ENCODE measurements at places on chromosomes 11 and 22. TPM values are rescaled to one million over a fixed set of nuclear protein-coding genes. Genes with fewer than 3 reads are reported as not detected.

SLC25A45 gene
- 8.1 TPM for total RNA-seq

GRCh38 chr11:2886191-2886894 is 768 bp upstream of the CDKN1C start:
- H3K4me3 ChIP-seq, result no peak overlapping the region
- peaks cover 45% of the 10 kb centered on the region for H3K27me3 ChIP-seq
- no peaks in the 10 kb centered on the region for H3K36me3 ChIP-seq
- peak overlapping the region; percentile 31 for H3K27ac ChIP-seq

- no peaks in the 10 kb centered on the region for H3K4me1 ChIP-seq
- H3K4me3 ChIP-seq, result no peak overlapping the region
- H3K27ac ChIP-seq, result no peak overlapping the region
- no peak for DNase-seq
- H3K36me3 ChIP-seq, result no peaks in the 10 kb centered on the region
Measured at GRCh38 chr11:87456499-87456898, 418.8 kb downstream of the TMEM135 start.

- no peaks in the 10 kb centered on the region for H3K27me3 ChIP-seq
- peaks cover 7% of the 10 kb centered on the region for H3K36me3 ChIP-seq
- H3K4me3 ChIP-seq, result no peak overlapping the region
- no peak overlapping the region for H3K27ac ChIP-seq
Measured at GRCh38 chr11:46519351-46519750, 74.5 kb downstream of the AMBRA1 start.

GAL3ST1 gene
- 0.09 TPM for total RNA-seq

- peaks cover 13% of the 10 kb centered on the region for H3K36me3 ChIP-seq
- no peak overlapping the region for H3K27ac ChIP-seq
- no peak for DNase-seq
- H3K4me1 ChIP-seq, result peaks cover 11% of the 10 kb centered on the region
Measured at GRCh38 chr11:10520562-10520961, 20.4 kb downstream of the RNF141 start.

MTNR1B gene
- total RNA-seq, result 0.05 TPM

ANKRD42 gene
- 2.2 TPM for total RNA-seq

DNA sequence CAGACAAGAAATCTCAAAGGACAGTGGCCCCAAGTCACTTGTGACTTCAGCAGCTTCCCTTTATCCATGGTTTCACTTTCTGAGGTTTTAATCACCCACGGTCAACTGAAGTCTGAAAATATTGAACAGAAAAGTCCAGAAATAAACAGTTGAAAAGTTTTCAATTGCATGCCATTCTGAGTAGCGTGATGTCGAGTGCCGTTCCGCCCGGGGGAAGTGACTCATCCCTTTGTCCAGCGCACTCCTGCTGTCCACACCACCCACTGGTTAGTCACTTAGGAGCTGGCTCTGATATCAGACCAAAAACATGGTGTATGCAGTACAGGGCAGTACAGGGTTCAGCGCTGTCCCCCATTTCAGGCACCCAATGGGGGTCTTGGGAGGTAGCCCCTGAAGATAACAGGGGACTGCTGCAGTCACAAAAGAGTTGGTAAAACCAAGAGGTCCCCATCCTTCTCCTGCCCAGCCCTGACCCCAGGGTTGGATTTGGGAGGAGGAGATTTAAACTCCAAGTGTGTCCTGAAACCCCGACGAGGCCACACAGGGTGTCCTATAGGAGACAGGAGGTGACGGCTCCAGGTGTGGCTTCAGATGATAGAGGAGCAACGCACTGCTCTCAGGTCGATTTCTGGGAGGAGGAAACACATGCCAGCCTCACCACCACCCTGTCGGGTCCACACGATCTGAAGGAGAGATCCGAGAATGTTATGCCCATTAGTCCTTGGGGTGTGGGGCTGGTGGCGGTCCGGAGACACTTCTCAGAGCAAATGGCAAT is 390.1 kb downstream of the CTTN start:
- no peaks in the 10 kb centered on the region for H3K36me3 ChIP-seq
- H3K4me1 ChIP-seq, result no peaks in the 10 kb centered on the region
- no peak overlapping the region for H3K27ac ChIP-seq
- H3K27me3 ChIP-seq, result no peaks in the 10 kb centered on the region
- no peak overlapping the region for H3K4me3 ChIP-seq
- DNase-seq, result no peak

DNA sequence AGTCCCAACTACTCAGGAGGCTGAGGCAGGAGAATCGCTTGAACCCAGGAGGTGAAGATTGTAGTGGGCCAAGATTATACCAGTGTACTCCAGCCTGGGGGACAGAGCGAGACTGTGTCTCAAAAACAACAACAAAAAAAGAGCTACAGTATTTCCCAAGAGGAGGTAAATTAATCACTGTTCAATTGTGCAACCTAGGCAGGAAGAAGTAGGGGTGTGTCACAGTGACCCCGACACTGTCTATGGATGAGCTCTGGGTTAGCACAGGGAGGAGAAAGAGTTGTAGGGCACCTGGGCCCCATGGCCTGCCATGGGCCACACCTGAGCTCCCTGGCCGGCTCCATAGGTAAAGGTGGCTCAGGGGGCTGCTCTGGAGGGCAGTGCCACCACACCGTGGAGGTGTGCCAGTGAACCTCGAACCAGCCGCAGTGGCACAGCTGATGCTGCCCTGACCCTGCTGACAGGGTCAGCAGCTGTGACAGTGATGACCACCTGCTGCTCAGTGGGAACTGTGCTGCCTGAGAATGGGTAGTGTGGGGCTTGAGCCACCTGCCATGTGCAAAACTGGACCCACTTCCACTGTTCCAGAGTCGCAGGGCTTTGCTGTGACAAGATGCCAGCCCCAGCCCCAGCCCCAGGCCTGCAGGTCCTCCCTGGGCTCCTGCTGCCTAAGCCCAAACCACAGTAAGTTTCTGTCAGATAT is 84.0 kb upstream of the PITPNB start:
- no peak overlapping the region for H3K4me3 ChIP-seq
- no peaks in the 10 kb centered on the region for H3K36me3 ChIP-seq
- no peak for DNase-seq
- no peak overlapping the region for H3K27ac ChIP-seq
- no peaks in the 10 kb centered on the region for H3K27me3 ChIP-seq

IGSF9B gene
- total RNA-seq, result 1.8 TPM

DNA sequence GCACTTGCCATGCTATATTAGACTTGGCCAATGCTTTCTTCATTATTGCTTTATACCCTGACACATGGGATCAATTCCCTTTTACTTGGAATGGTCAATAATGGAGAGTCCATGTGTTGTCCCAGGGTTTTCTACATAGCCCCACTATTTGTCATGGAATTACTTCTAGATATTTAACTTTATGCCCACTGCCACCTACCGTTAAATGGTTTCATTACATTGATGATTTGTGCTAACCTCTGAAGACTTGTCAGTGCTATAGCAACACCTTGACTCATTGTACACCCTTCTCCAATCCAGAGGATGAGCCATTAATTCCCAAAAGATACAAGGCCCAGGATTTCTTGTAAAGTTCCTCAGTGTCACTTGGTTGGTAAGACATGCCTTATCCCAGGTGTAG is 31.4 kb upstream of the SLC22A25 start:
- H3K27me3 ChIP-seq, result peaks cover 2% of the 10 kb centered on the region
- no peaks in the 10 kb centered on the region for H3K36me3 ChIP-seq
- H3K4me1 ChIP-seq, result no peaks in the 10 kb centered on the region
- no peak overlapping the region for H3K4me3 ChIP-seq
- H3K27ac ChIP-seq, result no peak overlapping the region

GRCh38 chr11:132073787-132074186 is 703.4 kb downstream of the NTM start:
- no peak for DNase-seq
- no peaks in the 10 kb centered on the region for H3K27me3 ChIP-seq
- H3K4me3 ChIP-seq, result no peak overlapping the region
- H3K36me3 ChIP-seq, result no peaks in the 10 kb centered on the region

DNA sequence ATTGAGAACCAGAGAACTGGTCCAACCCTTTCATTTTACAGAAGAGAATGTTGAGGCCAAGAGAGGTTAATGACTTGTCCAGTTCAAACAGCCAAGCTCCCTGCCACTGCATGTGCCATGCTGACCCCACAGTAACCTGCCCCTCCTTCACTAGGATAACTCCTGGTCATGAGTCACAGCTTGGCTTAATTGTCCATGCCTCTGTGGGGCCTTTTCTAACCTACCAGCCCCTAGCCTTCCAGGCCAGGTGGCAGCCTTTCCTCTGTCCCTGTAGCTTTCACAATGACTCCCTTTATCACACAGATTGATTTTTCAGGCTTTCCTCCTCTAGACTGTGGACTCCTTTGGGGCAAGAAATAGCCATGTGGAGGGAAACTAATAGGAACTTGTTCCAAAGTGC is 97.2 kb downstream of the PIWIL4 start:
- DNase-seq, result no peak
- no peak overlapping the region for H3K27ac ChIP-seq
- H3K4me1 ChIP-seq, result peaks cover under 1% of the 10 kb centered on the region
- no peaks in the 10 kb centered on the region for H3K27me3 ChIP-seq
- H3K4me3 ChIP-seq, result no peak overlapping the region
- no peaks in the 10 kb centered on the region for H3K36me3 ChIP-seq

DNA sequence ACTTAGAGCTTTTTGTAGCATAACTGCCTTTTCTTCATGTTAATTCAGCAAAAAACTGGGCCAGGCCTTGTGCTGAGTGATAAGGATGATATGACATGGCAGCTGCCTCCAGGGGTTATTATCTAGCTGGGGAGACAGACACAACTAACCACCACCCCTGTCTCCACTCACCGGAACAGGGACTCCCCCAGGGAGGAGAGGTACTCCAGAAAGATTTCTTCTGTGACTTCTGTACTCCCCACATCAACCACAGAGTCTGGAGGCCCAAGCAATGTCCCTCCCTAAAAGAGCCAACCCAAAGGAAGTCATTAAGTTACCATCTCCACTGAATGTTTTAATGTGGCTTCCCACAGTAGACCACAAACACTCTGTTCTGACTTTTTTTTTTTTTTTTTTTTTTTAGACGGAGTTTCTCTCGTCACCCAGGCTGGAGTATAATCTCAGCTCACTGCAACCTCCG is 14.3 kb upstream of the PMM1 start:
- peaks cover 39% of the 10 kb centered on the region for H3K36me3 ChIP-seq
- no peak overlapping the region for H3K27ac ChIP-seq
- no peaks in the 10 kb centered on the region for H3K4me1 ChIP-seq
- no peak for DNase-seq
- no peak overlapping the region for H3K4me3 ChIP-seq

- peaks cover 72% of the 10 kb centered on the region for H3K36me3 ChIP-seq
- no peak overlapping the region for H3K27ac ChIP-seq
- no peak overlapping the region for H3K4me3 ChIP-seq
- no peak for DNase-seq
- H3K4me1 ChIP-seq, result peaks cover 56% of the 10 kb centered on the region
Measured at GRCh38 chr22:40416267-40416570, 45.8 kb downstream of the SGSM3 start.

- no peak for DNase-seq
- H3K36me3 ChIP-seq, result no peaks in the 10 kb centered on the region
- no peak overlapping the region for H3K27ac ChIP-seq
- no peaks in the 10 kb centered on the region for H3K27me3 ChIP-seq
- peaks cover 2% of the 10 kb centered on the region for H3K4me1 ChIP-seq
Measured at GRCh38 chr11:86632499-86633269, 39.7 kb downstream of the ME3 start.

- no peaks in the 10 kb centered on the region for H3K36me3 ChIP-seq
- no peaks in the 10 kb centered on the region for H3K27me3 ChIP-seq
- no peak overlapping the region for H3K4me3 ChIP-seq
- no peak for DNase-seq
- no peaks in the 10 kb centered on the region for H3K4me1 ChIP-seq
Measured at GRCh38 chr11:121901886-121902285, 214.1 kb downstream of the BLID start.

Data from thymus (tissue), 14 donors.